ENCODE measurements at places on chromosomes 2 and 18. TPM values are rescaled to one million over a fixed set of nuclear protein-coding genes. Genes with fewer than 3 reads are reported as not detected.

DNA sequence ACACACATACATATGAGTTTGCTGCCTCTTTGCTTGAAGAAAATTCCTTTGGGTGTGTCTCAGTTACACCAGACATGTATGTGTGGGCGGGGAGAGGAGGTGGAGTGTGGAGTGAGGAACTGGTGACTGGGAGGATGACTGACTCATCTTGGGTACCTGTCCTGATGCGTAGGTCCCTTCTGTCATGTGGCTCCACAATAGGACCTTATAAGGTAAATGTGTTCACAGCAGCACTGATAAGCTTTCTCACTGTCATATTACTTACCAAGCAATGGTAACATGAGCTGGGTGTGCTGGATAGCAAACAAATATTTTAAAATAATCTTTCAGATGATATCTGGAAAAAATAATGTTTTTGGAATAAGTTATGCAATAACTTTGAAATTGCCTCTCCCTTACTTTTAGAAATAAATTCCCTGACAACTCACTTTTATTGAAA, 45.1 kb downstream of the SLC9A2 start:
- H3K4me1 ChIP-seq, result no peaks in the 10 kb centered on the region
- DNase-seq, result peak; percentile 25
- no peaks in the 10 kb centered on the region for H3K36me3 ChIP-seq
- no peak overlapping the region for H3K27ac ChIP-seq

- no peak for DNase-seq
- H3K4me3 ChIP-seq, result no peak overlapping the region
- H3K36me3 ChIP-seq, result no peaks in the 10 kb centered on the region
- no peak overlapping the region for H3K27ac ChIP-seq
These were observed 663.0 kb upstream of the FANCL start for GRCh38 chr2:58904095-58904494.

DNA sequence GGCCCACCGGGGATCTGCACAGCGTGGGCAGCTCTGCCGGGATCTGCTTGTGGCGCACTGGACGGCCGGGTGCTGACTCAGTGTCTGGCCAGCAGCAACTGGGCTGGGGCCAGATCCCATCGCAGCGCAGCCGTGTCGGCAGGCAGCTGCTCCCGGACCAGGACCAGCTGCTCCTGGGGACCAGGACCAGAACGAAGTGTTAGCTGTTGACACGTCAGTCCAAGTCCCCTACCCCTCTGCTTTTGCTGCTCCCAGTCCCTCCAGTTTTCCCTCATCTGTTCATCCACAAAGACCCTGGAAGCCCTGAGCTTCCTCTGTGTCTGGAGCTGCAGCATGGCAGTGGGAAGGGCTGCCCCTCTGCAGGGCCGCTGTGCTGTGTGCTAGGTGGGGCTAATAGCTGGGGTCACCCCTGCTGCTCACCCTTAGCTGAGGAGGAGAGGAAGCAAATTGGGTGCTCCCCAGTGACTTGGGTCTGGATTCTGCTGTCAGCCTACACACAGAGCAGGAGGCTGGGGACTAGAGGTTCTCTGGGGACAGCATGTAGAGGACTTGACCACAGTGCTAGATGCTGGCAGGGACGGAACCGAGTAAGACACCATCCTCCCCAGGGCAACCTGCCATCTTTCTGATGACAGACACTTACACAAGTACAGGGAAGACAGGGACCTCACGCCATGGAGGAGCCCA, 16.9 kb upstream of the KIF1A start:
- H3K27ac ChIP-seq, result no peak overlapping the region
- no peaks in the 10 kb centered on the region for H3K4me1 ChIP-seq
- no peak for DNase-seq

The PROKR1 gene
- total RNA-seq, result not detected

DNA sequence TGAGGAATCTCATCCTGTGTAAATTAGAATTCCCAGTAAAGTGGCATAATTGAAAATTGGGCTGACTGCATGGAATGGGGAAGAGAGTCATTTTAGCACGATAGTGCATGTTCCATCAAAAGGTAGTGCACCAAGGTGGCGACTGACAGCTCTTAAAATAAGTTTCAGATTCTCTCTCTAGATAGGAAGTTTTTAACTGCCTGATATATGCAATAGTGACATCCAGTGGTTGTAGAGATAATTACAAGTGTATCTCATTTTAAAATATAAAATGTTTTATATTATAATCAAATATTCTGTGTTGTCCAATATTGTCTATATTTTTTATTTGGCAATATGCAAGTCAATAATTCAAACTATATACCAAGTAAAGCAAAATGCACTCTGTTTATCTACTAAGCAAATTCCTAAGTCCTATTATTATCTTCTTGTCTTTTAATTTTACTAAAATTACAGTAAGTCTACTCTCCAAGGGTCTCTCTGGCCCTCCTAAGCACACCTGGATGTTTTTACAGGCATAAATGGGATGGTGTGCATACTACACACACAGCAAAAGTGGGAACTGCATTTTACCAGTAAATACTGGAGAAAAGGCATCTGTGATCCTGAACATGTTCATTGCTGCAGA, 397.7 kb upstream of the HNRNPA3 start:
- H3K27ac ChIP-seq, result no peak overlapping the region
- peak; percentile 8 for DNase-seq
- no peaks in the 10 kb centered on the region for H3K36me3 ChIP-seq
- H3K27me3 ChIP-seq, result no peaks in the 10 kb centered on the region
- H3K4me3 ChIP-seq, result no peak overlapping the region

The SERPINB3 gene
- not detected for total RNA-seq

GRCh38 chr2:74384051-74384450, 3.9 kb upstream of the DCTN1 start:
- H3K27ac ChIP-seq, result no peak overlapping the region
- no peak for DNase-seq
- H3K4me1 ChIP-seq, result no peaks in the 10 kb centered on the region
- H3K4me3 ChIP-seq, result no peak overlapping the region
- H3K36me3 ChIP-seq, result no peaks in the 10 kb centered on the region
- H3K27me3 ChIP-seq, result no peaks in the 10 kb centered on the region

DNA sequence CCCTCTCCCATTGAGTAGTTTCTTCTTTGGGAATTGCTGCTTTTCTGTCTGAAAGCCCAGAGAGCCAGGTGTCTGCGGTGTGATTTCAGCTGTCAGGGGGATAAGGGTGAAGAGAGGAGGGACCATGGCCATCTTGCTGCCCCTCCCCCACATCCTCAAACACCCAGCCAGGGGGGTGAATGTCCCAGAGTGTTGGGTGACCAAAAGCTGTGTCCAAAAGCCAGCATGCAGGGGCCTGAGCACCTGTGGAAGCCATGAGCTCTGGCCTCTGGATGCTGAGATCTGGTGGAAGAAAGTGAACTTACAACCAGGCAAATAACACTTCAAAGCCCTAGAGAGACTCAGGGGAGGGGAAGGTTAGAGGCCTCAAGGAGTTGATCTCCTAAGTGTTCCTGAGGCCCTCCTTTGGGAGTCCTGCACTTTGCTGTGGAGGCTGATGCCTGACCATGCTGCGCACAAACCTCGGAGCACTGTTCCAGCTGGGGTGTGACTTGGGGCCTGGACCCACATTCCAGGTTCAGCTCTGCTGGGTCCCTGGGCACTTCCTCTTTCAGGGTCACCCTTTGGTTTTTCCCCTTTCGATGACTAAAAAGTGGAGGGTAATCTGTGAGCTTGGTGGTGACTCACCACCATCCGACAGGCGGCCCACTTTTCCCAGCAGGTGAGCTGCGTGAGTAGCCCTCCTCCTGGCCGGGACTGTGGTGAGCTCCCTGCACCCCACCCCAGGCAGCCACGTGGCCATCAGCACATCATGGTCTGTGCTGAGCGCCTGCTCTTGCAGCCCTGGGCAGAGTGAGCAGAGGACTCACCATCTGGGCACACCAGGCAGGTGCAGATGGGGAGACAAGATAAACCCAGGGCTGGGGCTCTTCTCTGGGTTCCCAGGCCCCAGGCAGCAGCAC, 66.8 kb upstream of the FOSL2 start:
- no peak overlapping the region for H3K27ac ChIP-seq
- no peak overlapping the region for H3K4me3 ChIP-seq
- DNase-seq, result peak; percentile 25
- no peaks in the 10 kb centered on the region for H3K27me3 ChIP-seq
- peaks cover 13% of the 10 kb centered on the region for H3K4me1 ChIP-seq

DNA sequence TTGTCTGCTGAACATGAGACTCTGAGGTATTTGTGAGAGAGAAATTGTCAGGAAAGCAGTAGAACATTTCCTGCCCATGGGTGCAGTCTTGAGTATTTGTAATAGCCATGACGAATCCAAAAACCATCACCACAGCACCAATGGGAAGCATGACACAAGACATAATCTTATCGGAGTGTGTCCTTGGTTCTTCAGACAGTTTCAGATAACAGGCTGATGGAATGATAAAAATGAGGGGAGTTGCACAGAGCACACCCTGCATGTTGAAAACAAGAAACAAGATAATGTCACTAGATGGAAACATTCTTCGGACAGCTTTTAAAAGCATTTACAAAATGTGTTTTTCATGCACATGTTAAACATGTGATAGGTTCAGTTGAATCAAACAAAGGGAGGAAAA, 56.9 kb downstream of the SLC38A11 start:
- no peak for DNase-seq
- H3K36me3 ChIP-seq, result no peaks in the 10 kb centered on the region
- no peaks in the 10 kb centered on the region for H3K27me3 ChIP-seq
- H3K4me1 ChIP-seq, result no peaks in the 10 kb centered on the region
- H3K4me3 ChIP-seq, result no peak overlapping the region

- H3K36me3 ChIP-seq, result no peaks in the 10 kb centered on the region
- H3K27me3 ChIP-seq, result no peaks in the 10 kb centered on the region
- no peak overlapping the region for H3K4me3 ChIP-seq
These were observed 12.9 kb upstream of the DTNA start for GRCh38 chr18:34697233-34697632.

DNA sequence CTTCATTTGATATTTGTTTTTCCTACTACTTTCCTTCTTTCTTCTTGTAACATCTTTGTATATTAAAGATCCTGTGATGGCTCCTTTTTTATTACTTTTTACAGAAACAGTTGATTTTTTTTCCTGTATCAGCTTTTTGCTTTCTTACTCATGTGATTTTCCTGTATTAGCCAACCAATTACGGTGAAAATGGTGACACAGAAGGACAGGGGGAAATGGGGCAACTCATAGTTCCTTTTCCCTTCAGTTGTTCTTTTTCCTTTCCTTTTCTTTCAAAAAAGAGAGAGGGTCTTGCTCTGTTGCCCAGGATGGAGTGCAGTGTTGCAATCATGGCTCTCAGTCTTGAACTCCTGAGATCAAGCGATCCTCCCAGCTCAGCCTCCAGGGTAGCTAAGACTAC, 117.8 kb downstream of the ATL2 start:
- no peaks in the 10 kb centered on the region for H3K27me3 ChIP-seq
- no peak overlapping the region for H3K4me3 ChIP-seq
- H3K36me3 ChIP-seq, result no peaks in the 10 kb centered on the region
- H3K27ac ChIP-seq, result no peak overlapping the region

DNA sequence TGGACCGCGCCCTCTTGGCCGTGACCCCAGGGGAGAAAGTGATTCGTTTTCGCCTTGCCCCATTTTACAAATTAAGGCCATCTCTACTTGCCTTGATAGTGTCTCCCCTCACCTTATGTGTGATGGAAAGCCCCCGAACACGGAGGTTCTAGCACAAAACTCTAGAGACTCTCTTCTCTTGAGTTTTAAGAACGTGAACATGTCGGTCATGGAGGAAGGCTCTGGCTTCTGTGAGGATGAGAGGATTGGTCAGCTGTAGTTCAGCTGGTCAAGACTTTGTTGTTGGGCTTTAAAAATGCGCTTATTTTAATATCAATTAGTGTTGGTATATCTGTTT, 828 bp downstream of the DYNC1I2 start:
- peaks cover 2% of the 10 kb centered on the region for H3K36me3 ChIP-seq
- DNase-seq, result no peak
- peak overlapping the region; percentile 86 for H3K4me3 ChIP-seq
- peak overlapping the region; percentile 80 for H3K27ac ChIP-seq
- H3K4me1 ChIP-seq, result no peaks in the 10 kb centered on the region
- H3K27me3 ChIP-seq, result no peaks in the 10 kb centered on the region

- H3K4me1 ChIP-seq, result peaks cover 16% of the 10 kb centered on the region
- no peak overlapping the region for H3K27ac ChIP-seq
- H3K27me3 ChIP-seq, result no peaks in the 10 kb centered on the region
- DNase-seq, result no peak
These were observed 13.8 kb downstream of the HS1BP3 start for GRCh38 chr2:20637147-20637546.

Measured in GM12878 (cell line).